ENCODE measurements at places on chromosomes 7 and 10. TPM values are rescaled to one million over a fixed set of nuclear protein-coding genes. Genes with fewer than 3 reads are reported as not detected.

The CRTAC1 gene
- not detected for total RNA-seq

The CYP26A1 gene
- total RNA-seq: not detected

The KLLN gene
- 0.34 TPM for total RNA-seq

GRCh38 chr7:148436571-148436970 is 154.0 kb upstream of the C7orf33 start:
- no peak overlapping the region for H3K4me3 ChIP-seq
- no peak for DNase-seq
- H3K4me1 ChIP-seq: no peaks in the 10 kb centered on the region
- H3K27me3 ChIP-seq: peaks cover 2% of the 10 kb centered on the region
- H3K27ac ChIP-seq: no peak overlapping the region

- H3K4me1 ChIP-seq: no peaks in the 10 kb centered on the region
- H3K4me3 ChIP-seq: no peak overlapping the region
- no peak for DNase-seq
- H3K36me3 ChIP-seq: no peaks in the 10 kb centered on the region
- H3K27me3 ChIP-seq: no peaks in the 10 kb centered on the region
These were observed 523 bp downstream of the AQP1 start for GRCh38 chr7:30912021-30912730.

- DNase-seq: peak; percentile 79
- peaks cover 13% of the 10 kb centered on the region for H3K4me1 ChIP-seq
- H3K27me3 ChIP-seq: no peaks in the 10 kb centered on the region
- H3K4me3 ChIP-seq: peak overlapping the region; percentile 27
- peak overlapping the region; percentile 47 for H3K27ac ChIP-seq
These were observed 122.8 kb downstream of the UBE2H start for GRCh38 chr7:129829737-129830631.

DNA sequence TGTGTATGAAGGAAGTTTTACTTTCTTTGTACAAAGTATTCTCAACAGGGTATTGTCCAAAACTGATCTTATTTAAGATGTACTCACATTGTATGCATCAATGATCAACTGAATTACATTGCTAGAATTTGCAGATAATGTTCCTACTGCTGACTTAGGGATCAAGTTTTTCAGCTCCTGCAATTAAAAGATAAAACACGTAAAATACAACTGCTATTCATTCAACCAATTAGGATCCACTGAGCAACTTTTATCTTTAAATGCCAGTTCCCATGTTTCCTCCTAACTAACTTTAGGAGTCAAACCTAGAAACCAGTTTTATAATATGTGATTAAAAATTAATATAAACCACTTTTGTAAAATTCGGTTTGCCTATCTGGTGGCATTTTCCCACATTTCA is 35.9 kb downstream of the ITGB1 start:
- H3K27ac ChIP-seq: no peak overlapping the region
- peaks cover 14% of the 10 kb centered on the region for H3K4me1 ChIP-seq
- no peak overlapping the region for H3K4me3 ChIP-seq
- peaks cover 44% of the 10 kb centered on the region for H3K36me3 ChIP-seq
- no peak for DNase-seq

DNA sequence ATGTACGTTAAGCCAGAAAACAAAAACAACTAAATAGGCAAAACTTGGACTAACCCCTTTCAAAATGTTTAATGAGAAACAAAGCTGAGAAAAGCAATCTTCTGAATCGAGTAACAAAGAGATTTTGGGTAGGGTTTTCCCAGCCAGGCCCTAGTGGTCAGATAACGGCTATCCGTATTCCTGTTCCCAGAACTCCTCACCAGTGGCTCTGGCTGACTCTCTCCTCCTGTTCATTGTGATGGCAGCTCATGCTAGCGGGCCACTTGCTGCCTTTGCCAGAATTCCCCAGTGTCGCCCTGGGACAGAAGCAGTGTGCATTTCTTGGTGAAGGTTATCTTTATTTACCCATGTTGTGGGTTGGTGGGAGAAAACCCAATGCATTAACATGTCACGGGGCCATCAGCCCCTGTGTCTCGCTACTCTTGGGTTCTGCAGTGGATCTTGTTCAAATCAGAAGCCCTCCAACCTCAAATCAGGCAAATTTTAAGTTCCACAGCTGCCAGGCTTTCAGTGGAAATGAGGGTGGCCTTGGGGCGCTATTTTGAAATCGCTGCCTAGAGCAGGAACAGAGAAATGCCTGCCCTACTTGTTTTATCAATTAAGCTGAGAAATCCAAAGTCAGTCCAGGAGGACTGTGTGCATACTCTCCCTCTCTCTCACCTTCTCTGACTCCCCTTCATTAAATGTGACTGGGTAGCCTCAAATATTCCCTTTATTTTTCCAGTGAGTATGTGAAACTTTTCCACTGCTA is 164.5 kb upstream of the NPVF start:
- no peaks in the 10 kb centered on the region for H3K36me3 ChIP-seq
- H3K4me1 ChIP-seq: peaks cover 2% of the 10 kb centered on the region
- no peak overlapping the region for H3K27ac ChIP-seq
- H3K4me3 ChIP-seq: no peak overlapping the region
- peaks cover 2% of the 10 kb centered on the region for H3K27me3 ChIP-seq

DNA sequence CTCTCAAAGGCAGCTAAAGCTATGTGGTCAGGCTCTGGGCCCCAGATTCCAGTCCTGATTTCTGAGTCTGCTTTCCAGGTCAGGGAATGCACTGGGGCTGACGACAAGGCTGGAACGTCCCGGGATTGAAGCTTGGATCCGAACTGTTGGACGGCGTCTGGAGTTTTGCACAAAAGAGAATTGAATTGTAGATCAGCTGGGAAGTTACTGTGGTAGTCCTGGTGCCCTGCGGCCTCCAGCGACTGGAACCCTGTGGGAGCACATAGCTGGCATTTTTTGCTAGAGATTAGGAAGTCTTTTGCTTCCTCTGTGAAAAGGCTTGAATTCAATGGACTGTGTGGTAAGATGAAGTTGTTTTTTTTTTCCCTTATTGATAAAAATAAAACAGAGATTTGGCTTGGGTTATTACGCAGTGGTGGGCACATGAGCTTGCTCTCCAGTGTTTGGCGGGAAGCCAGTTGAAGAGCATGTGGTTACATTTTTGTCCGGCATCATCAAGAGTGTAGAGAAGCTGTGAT is at the start of gene HK1:
Gene HK1 (plus strand): TSS at position 51 of the 518 bp plus-strand sequence.
- H3K4me1 ChIP-seq: no peaks in the 10 kb centered on the region
- no peaks in the 10 kb centered on the region for H3K36me3 ChIP-seq
- no peak for DNase-seq
- no peaks in the 10 kb centered on the region for H3K27me3 ChIP-seq
- H3K4me3 ChIP-seq: no peak within 1 kb of the TSS

- no peak overlapping the region for H3K27ac ChIP-seq
- H3K36me3 ChIP-seq: no peaks in the 10 kb centered on the region
- no peak overlapping the region for H3K4me3 ChIP-seq
- no peak for DNase-seq
- no peaks in the 10 kb centered on the region for H3K4me1 ChIP-seq
These were observed 101.0 kb upstream of the KCNMA1 start for GRCh38 chr10:77738496-77739158.

DNA sequence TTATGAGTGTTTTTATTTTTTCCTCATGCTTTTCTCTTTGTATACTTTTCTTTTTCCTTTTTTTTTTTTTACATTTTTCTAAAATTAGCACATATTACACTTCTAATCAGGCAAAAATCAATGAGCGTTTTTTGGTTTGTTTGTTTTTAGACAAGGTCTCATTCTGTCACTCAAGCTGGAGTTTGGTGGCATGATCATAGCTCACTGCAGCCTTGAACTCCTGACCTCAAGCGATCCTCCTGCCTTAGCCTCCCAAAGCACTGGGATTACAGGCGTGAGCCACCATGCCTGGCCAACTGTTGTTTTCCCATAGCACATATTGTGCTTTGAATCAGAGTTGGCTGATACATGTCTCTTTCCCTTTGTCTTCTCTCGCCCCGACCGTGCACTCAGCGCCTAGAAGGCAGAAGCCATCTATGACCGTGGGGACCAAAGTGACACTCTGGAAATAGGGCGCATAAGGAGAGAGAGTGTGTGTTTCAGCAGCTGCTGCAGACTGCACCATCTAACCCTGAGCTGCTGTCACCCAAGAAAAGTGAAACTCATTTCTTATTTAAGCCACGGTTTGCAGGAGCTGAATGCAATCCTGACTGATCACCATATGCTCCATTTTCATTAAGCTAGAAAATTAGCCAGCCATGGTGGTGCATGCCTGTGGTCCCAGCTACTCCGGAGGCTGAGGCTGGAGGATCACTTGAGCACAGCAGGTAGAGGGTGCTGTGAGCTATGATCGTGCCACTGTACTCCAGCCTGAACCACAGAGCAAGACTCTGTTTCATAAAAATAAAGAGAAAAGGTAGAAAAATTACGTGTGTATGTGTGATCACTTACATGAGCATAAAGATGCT is 41.4 kb upstream of the GTF2I start:
- no peaks in the 10 kb centered on the region for H3K27me3 ChIP-seq
- peaks cover 23% of the 10 kb centered on the region for H3K4me1 ChIP-seq
- H3K27ac ChIP-seq: peak overlapping the region; percentile 76
- no peak overlapping the region for H3K4me3 ChIP-seq
- H3K36me3 ChIP-seq: no peaks in the 10 kb centered on the region
- DNase-seq: peak; percentile 34

DNA sequence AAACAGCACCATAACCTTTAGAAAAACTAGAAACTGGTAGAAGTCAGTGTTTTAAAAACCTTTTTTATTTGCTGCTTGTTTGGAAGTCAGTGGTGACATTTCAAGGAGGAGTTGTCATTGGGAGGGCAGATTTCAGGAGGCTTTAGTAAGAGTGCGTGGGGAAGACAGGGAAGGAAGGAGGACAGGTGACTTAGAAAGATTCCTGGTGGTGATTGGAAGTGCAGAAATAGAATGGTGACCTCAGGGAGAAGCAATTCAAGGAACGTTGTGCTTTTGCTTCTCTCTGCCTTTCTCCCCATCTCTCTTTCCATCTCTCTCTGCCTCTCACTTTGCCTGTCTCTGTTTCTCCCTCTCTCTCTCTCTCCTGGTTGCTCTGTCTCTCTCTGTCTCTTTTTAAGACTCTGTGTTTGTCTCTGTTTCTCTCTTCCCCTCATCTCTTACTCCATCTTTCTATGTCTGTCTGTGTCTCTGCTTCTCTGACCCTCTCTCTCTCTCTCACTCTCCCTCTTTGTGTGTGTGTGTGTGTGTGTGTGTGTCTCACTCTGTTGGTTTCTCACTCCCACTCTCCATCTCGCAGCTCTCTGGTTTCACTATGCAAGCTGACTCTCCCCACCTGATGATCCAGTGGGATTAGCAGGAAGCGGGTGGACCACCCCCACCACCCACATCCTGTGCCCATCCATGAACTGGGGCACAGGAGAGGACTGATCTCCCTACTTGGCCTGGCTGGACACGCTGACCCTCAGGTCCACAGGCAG is 10.9 kb upstream of the PFKP start:
- no peak overlapping the region for H3K4me3 ChIP-seq
- H3K27me3 ChIP-seq: peaks cover 7% of the 10 kb centered on the region
- no peak overlapping the region for H3K27ac ChIP-seq
- no peaks in the 10 kb centered on the region for H3K36me3 ChIP-seq
- no peak for DNase-seq

GRCh38 chr7:84610390-84610789 is 415.8 kb upstream of the SEMA3A start:
- DNase-seq: no peak
- H3K4me1 ChIP-seq: no peaks in the 10 kb centered on the region
- H3K27me3 ChIP-seq: no peaks in the 10 kb centered on the region
- H3K27ac ChIP-seq: no peak overlapping the region
- no peak overlapping the region for H3K4me3 ChIP-seq

DNA sequence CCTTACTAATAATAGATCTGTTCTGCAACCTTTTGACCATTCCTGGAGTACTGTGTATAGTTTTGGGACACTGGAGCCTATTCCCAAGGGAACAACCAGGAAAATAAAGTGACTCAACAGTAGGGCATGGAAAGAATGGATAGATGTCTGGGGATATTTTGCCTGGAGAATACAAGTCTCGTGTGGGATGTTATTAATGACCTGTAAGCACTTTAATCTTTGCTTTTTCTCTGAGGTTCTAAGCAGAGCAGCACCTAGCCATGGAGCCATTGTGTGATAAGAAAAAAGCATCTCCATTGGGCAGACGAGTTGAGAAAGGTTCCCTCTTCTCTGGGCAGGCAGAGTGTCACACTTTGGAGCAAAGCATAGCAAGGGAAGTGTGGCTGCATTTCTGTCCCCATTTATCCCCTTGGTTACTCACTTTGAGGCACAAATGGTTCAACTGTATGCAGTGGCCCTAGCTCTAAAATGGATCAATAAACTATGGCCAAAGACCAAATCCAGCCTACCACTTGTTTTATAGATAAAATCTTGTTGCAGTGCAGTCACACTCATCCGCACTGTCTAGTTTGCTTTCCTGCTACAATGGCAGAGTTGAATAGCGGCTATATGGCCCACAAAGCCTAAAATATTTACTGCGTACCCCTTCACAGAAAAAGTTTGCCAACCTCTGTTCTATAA is 21.0 kb upstream of the CCDC71L start:
- DNase-seq: no peak
- peaks cover 10% of the 10 kb centered on the region for H3K4me1 ChIP-seq
- H3K36me3 ChIP-seq: no peaks in the 10 kb centered on the region
- no peaks in the 10 kb centered on the region for H3K27me3 ChIP-seq

- H3K27me3 ChIP-seq: peaks cover 3% of the 10 kb centered on the region
- no peaks in the 10 kb centered on the region for H3K36me3 ChIP-seq
- H3K4me1 ChIP-seq: no peaks in the 10 kb centered on the region
- H3K27ac ChIP-seq: no peak overlapping the region
- DNase-seq: no peak
- no peak overlapping the region for H3K4me3 ChIP-seq
These were observed 256.4 kb upstream of the PHYHIPL start for GRCh38 chr10:58919927-58920654.

- no peak for DNase-seq
- no peak overlapping the region for H3K27ac ChIP-seq
- no peak overlapping the region for H3K4me3 ChIP-seq
- H3K36me3 ChIP-seq: peaks cover 49% of the 10 kb centered on the region
- no peaks in the 10 kb centered on the region for H3K27me3 ChIP-seq
- no peaks in the 10 kb centered on the region for H3K4me1 ChIP-seq
These were observed 370.5 kb upstream of the BMPER start for GRCh38 chr7:33534833-33535232.

DNA sequence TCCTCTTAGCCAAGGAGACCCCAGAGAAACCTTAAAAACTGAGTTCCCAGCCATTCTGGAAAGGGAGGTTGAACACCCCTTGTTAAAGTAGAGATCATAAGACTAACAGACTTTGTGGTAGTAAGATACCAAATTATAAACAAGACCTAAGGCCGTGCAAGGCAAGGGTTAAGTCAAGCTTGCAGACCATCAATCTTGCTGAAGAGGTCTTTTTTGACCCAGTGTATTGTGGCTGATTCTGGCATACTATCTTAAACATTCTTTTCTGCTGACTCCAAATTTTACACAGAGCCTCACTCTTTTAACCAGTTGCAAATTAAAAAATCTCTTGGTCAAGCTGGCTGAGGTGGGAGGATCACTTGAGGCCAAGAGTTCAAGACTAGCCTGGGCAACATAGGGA is 1.2 kb upstream of the TBRG4 start:
- H3K4me1 ChIP-seq: peaks cover 25% of the 10 kb centered on the region
- DNase-seq: no peak
- H3K4me3 ChIP-seq: peak overlapping the region; percentile 94
- peak overlapping the region; percentile 96 for H3K27ac ChIP-seq
